Caudate nucleus (tissue), 63 donors: ENCODE measurements at places on chromosomes 1 and 21.

- no peak for DNase-seq
Measured at GRCh38 chr1:188888386-188888785, 1589.3 kb downstream of the BRINP3 start.

DNA sequence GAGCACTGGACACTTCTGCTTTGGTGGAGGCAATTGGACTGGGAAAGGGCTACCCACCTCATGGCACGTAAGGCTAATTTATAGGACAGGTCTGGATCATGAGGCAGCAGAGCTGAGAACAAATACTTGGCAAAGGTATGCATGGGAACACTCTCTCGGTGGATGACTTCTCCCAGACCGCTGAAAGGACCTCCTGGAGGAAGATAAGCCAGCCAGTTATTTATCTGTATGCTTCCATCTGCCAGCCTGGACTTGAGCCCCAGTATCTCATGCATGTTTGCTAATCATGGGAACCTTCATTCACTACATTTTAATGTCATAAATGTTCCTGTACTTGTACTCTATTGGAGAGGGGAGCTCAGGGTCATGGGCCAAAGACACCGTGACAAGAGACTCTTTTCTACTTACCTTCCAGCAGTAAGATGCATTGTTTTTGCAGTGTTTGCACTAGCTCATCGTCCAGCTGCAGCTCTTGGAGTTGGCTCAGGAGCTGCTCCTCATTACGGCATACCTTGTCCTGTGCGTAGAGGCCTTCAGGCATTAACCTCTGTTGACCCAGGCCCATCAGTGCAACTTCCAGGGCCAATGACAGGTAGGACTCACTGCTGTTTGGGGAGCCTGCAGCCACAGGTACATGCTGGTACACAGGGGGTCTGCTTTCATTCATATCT lies 23.7 kb downstream of the UROD start:
- DNase-seq, result no peak

DNA sequence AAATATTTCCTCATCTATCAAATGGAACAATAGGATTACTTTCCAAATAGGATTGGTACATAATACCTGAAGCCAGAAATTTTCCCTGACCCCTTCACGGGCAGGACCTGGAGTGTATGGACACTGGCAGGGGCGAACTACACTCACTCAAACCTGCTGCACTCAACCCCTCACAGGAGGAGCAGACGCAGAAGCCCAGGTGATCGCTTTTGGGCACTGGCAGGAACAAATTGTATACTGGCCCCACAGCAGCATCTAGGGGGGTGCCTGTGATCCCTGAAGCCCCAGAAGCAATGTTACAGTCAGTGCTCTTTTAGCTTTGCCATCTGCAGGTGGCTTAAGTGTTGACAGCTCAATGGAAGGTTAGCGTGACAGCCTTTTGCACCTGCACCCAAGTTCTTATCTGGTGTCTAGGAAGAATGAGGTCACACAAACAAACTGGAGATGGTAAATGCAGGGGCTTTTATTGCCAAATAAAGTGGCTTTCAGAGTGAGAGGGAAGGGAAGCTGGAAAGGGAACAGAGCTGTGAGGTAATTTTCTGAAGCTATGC lies 199.2 kb upstream of the NEGR1 start:
- no peak for DNase-seq

DNA sequence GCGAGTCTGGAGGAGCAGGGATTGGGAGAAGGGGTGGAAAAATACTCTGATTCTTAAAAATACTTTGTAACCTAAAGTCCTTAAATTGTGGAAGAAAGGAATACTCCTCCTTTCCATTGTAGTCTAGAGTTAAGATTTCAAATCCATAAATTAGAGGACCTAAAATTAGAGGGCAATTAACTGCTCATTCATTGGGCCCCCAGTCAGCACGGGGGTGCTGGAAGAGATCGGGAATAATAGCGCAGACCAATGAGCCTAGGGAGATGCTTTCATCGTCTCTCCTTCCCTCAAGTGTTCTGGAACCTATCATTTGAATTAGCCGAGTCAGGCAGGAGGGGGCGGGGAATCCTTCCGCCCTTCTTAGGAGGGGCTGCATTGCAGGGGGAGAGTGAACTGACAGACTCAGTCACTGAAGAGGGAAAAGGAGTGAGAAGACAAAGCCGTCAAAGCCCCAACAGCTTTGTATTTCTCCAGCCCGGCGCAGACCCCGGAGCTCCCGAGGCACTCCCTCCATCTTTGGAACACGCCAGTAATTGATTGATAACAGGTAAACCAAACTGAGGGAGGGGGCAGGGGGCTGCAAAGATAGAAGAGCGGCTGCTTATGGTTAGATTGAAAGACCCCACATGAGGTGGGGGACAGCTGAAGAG lies at the start of gene MLLT11:
TSS of gene MLLT11 (plus strand) at position 391 of the 650 bp plus-strand sequence. CDS start 6,828 bp downstream, outside the sequence.
- peak; percentile 35 for DNase-seq

- DNase-seq, result no peak
Measured at GRCh38 chr1:193103759-193104501, 1.3 kb downstream of the GLRX2 start.

DNA sequence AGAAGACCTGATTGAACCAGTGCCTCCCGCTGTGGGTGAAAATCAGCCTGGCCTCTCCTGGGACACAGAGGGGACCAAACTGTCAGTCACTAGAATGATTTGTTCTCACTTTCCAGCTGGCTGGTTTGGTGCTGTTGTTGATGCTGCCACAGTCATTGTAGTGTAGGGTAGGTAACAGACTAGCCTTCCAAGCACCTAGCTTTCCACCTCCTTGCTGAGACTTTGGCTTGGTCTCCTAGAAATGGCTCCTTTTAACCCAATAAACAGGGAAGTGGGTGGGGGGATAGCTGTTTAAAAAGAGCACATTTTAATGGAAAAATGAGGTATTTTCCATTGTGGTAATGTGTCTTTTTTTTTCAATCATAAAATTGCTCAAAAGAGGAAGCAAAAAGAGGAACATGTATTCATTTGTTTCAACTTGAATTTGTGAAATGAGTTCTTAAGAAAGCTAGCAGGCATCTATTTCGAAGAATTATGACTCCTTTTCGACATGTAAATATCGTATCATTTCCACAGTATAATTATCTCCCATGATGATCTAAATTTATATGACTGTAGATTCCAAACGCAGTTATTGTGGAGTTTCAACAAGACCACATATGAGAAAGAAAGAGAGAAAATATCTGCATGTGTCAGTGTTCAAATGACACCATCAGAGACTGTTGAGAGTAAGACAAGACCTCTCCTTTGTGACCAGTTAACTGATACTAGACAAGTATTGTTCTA lies 190.1 kb downstream of the HLX start:
- DNase-seq, result no peak

DNA sequence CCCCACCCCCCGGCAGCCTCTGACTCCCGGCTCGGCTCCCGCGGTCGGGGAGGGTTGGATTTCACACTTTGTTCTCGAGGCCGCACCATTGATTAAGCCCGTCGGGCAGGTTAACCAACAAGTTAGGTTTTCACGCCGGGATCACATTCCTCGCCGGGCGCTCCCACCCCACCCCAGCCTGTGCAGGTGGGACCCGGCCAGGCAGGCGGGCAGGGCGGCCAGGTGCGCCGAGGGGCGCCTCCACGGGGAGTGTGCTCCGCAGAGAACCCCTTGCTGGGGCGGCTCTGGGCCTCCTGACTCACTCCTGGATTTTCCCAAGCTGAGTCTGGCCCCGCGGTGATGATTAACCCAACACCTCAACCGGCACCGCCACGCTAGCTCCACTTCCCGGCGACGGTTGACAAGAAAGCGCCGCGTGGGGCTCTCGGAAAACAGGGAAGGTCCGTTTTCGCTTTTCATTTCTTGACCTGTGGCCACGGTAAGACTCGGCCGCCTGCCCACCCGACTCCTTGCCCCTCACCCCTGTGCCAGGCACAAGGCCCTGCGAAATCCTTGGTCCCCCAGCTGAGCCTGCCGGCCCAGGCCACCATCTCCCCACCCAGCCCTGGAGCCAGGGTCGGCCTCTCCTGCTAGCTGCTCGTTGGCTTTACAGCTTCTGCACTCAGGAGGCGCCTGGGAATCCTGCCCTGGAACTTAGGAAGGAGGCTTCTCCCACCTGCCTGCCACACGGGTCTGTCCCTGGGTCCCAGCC lies 8.8 kb upstream of the TTLL10 start:
- DNase-seq, result no peak

DNA sequence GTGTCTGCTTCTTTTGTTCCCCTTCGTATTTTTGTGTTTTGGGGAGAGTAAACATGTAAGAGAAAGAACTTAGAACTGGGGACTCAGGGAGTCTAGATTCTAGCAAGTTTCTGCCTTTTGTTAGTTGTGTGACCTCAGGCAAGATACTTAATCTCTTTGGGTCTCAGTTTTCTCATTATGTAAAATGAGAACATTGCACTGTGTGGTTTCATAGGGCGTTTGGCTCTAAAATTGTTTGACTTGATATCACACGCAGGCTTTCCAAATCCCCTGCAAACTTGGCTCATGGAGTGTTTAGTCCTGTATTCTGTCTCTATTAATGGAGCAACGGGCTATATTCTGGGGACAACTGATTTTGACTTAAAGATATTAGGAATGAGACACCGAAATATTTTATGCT lies 57.7 kb downstream of the NTNG1 start:
- DNase-seq, result no peak

DNA sequence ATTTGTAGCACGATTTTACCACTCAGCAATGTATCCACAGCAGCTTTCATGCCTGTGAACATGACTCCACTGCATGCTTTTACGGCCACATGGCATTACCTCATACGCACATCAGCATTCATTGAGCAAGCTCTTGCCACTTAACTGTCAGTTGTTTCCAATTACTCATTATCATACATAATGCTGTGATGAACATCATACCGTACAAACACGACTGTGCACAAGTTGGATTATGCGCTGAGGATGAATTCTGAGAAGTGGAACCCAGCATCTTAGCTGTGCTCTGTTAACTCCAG lies 9.6 kb downstream of the UMODL1 start:
- no peak for DNase-seq

DNA sequence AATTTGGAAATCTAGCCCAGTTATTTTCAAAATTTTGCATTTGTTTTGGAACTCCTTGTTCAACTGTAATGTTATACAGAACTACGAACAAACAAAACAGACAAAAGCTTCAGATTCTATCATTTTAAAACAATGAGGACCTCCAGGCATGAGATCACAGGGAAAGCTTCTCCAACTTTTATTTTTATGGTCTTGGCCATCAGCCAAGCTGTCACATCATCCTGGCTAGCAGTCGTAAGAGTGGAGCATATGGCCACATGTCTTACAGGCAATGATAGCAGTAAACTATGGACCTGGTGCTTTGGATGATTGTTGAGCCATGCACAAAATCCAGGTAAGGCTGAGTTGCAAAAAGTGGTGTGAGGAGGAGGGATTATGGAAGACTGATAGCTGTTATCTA lies 299.6 kb downstream of the LMX1A start:
- DNase-seq, result no peak

- no peak for DNase-seq
Measured at GRCh38 chr1:228337031-228337564, 69.5 kb downstream of the TRIM11 start.

GRCh38 chr1:230822092-230822581 lies 46.2 kb downstream of the C1orf198 start:
- DNase-seq, result no peak

GRCh38 chr1:247332215-247332622 lies 552 bp upstream of the ZNF496 start:
- DNase-seq, result peak; percentile 34

- DNase-seq, result no peak
Measured at GRCh38 chr1:50968821-50969610, 1.0 kb upstream of the CDKN2C start.

DNA sequence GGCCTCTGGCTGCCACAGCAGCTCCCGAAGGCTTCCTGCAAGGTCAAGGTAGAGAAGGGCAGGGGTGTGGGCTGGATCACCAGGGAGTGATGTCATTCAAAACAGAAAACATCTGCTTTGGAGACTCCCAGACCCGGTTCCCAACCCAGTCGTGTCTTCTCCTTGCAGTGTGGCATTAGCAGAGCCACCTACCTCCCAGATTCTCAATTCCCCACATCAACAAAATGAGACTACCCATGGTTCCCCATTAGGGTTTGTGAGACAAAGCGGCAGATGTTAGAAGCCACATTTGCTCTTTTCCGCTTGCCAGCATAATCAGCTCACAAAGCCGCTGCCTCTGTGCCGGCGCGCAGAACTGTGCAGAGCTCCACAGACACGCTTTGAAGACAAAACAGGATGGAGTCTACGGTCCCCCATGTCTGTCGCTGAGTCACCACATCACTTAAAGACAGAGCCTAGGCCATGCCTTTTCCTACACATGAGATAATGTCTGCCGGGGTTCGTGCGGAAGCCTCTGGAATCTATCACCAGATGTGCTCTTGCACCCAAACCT lies 12.5 kb downstream of the KIF17 start:
- peak; percentile 12 for DNase-seq

DNA sequence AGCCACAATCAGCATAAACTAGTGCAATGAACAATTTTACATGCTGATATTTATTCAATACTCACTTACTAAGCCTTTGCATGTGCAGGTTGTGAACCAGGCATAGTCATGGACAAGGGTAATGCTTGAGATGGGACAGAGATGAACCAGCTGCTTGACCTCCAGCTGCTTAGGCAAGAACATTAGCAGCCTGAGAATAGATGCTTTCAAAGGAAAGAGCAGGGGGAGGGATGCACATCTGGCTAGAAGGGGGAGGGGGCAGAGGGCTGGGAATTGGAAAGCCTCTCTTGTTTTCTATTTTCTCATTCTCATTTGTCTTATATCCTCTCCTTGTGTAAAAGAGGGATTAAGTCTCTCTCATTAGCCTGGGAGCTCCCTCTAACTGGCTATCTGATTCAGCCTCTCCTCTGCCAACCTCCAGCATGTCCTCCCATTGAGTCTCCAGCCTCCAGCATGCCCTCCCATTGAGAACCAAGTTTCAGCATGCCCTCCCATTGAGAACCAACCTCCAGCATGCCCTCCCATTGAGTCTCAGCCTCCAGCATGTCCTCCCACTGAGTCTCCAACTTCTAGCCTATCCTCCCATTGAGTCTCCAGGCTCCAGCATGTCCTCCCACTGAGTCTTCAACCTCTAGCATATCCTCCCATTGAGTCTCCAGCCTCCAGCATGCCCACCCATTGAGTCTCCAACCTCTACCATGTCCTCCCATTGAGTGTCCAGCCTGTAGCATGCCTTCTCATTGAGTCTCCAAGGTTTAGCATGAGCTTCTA lies 38.4 kb upstream of the TRABD2B start:
- no peak for DNase-seq

GRCh38 chr1:165344736-165345135 lies 11.8 kb downstream of the LMX1A start:
- DNase-seq, result no peak

DNA sequence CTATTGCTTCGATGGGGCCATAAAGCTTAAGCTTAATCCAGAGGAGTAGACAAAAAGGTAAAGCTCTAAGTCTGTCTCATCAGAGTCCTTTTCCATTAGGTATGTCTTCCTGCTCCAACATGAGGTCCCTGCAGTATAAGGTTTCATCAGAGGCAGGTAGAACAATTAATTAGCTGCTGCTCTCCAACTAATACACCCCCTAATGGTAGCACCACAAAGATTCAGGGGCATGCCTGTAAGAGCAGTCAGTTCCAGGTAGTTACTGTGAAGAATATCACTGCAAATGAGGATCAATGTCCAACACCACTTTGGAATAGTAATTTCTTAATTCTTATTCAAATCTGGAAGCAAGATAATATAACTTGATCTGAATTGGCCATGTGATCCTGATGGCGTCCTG lies 160.3 kb upstream of the ESRRG start:
- no peak for DNase-seq
